Stimulated activated CD8-positive, alpha-beta memory T cell treated with anti-CD3 and anti-CD28 coated beads, Interleukin-2, amount 100 ng/mL, for 1 hour (primary cell): ENCODE measurements at places on chromosomes 13 and 19.

DNA sequence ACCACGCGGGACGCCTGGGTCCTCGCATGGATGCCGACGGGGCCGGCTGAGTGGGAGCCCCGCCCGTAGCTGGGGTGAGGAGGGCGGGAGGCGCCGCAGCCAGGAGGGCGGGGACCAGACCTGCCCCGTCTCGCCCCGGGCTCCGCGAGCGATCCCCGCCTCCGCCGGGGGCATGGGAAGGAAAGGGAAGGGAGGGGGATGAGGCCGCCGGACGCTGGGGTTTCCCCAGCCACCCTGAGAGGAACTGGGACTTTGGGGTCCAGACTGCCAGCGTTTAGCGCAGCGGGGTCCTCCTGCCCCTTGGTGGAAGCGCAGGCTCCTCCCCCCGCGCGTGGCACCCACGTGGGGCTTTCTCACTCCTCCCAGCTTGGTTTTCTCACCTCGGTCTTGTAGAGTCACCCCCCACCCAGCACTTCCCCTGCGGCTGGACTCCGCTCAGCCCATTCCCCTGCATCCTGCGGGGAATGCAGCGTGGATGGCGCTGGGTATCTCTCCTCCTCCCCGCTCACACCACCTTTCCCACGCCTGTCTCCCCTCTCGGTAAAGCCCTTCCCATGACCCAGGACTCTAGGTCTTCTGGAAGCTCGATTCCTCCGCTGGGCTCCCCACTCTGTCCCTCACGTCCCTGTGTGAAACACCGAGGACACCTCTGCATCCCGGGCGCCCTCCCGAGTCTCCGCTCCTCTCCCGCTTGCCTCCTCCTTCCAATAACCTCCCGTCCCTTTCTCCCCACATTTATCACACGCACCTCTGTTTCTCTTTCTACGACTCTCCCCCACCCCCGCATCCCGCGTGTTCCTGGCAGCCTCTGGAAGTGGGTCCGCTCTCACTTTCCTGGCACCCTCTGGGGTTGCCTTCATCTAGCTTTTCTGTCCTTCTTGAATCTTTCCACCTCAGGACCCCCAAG is 2.1 kb downstream of the TGFB1 start:
- peak; percentile 73 for DNase-seq

DNA sequence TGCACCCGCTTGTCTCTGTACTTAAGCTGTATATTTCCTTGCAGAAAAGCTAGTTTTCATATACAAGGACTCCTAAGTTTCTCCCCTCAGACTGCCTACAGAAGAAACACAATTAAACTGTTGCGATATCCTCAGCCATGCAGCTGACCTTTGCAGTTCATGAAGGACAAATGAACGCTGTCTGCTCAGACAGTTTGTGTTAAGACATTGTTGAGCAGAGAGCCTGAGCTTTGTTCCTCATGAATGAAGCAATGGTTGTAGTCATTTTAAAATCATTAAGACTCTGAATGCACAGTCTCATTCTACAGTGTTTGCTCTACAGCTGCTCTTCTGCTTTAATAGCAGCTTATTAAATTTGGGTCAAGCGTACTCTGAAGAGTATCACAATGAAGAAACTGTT is 23.2 kb upstream of the MAB21L1 start:
- DNase-seq, result no peak

- DNase-seq, result no peak
Observed at GRCh38 chr19:28322491-28322890, 890.5 kb downstream of the UQCRFS1 start.

DNA sequence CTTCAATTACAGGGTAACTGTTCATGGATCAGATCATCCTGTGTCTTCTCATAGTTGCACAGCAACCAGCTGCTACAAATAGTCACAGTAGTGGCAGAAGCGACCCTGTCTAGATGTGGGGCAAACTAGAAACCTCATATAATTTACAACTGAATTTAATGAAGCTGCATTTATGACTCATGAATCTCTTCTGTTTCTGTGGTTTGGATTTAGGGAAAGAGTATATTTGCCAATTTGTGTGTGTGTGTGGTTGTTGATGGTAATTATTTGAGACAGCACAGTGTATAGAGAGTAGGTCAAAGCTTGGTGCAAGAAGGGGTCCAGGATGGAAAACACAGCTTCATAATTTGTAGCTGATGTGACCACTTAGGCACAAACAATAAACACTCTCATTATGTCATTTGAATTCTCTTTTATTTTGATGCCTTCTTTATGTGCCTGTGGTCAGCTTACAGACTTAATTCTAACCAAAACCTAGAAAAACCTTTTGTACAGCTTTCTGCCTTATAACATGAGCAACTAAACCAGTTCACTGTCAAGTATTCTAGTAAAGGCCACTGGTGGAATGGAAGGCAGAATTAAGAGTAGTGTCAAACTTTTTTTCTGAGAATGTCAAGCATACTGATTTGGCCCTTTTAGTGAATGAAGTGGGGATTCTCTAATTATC is 218.1 kb downstream of the TBC1D4 start:
- DNase-seq, result no peak

DNA sequence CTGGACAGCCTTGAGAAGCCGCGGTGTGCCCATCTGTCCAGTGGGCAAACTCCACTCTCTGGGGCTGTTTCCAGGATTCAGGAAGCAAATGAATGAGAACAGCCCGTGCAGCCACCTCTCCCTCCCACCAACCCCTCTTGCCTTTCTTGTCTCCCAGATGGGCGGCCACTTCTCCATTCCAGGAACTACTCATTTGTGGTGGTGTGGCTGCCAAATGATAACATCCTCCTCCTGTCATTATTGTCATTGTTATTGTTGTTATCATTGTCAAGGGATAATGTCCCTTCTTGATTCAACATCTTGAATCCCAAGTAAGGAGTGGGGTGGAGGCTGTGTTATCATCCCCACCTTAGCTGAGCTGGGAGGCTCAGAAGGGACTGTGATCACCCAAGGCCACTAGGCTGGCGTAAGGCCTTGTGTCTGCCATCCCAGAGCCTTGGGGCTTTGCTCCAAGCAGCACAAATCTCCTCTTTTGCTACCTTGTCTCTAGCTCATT is 1.6 kb downstream of the DNM2 start:
- no peak for DNase-seq

GRCh38 chr13:25084096-25084495 is 11.8 kb upstream of the PABPC3 start:
- no peak for DNase-seq

GRCh38 chr19:53878776-53879139 is 3.2 kb upstream of the PRKCG start:
- DNase-seq, result no peak

DNA sequence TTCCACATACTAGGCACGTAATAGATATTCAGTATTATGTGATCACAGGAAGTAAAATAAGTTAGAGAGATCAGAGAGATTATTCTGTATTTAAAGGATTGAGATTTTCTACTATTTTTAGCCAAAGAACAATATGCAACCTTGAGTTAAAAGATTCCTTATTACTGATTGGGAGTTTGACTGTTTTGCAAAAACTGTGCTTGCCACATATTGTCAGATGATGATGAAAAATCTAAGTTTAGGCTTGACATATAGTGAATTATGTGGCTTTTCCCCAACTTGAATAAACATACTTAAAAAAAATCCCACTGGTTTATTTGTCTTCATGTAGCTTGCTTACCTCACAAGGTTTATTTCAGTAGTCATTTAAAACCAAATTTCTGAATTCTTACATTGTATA is 194.4 kb downstream of the KCNRG start:
- no peak for DNase-seq

DNA sequence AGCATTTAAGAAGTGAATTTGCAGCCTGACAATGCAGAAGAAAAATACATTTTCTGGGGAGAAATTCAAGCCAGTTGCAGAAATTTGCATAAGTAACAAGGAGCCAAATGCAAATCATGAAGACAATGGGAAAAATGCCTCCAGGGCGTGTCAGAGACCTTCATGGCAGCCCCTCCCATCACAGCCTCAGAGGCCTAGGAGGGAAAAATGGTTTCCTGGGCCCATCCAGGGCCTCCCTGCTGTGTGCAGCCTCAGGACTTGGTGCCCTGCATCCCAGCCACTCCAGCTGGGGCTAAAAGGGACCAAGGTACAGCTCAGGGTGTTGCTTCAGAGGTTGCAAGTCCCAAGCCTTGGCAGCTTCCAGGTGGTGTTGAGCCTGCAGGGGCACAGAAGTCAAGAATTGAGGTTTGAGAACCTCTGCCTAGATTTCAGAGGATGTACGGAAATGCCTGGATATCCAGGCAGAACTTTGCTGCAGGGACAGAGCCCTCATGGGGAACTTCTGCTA is 16.7 kb upstream of the ITM2B start:
- DNase-seq, result no peak

GRCh38 chr19:49692147-49692506 is 1.2 kb downstream of the CPT1C start:
- DNase-seq, result no peak

DNA sequence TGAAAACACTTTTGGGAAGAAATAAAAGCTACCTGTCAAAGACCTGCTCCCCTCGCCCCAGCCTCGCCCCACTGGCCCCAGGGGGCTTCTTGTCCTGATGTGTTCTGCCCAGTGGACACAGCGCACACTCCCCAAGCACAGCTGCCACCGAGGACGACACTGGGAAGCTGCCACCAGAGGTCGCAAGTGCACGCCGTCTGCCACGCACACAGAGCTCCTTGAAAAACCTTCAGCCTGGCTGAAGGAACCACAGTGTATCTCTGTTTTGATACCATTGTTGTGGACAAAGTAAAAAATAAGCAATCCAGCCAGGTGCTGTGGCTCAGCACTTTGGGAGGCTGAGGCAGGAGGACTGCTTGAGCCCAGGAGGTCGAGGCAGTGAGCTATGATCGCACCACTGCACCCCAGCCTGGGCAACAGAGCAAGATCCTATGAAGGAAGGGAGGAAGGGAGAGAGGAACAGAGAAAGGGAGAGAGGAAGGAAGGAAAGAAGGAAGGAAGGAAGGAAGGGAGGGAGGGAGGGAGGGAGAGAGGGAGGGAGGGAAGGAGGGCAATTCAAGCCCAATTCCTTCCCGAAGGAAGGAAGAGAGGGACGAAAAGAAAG is 57.3 kb downstream of the CEBPG start:
- peak; percentile 35 for DNase-seq

GRCh38 chr13:28531845-28532387 is 37.0 kb upstream of the FLT1 start:
- DNase-seq, result no peak

- no peak for DNase-seq
Observed at GRCh38 chr19:49862391-49863253, 4.8 kb downstream of the PNKP start.

- DNase-seq, result no peak
Observed at GRCh38 chr19:4522291-4523002, 4.2 kb upstream of the PLIN4 start.

DNA sequence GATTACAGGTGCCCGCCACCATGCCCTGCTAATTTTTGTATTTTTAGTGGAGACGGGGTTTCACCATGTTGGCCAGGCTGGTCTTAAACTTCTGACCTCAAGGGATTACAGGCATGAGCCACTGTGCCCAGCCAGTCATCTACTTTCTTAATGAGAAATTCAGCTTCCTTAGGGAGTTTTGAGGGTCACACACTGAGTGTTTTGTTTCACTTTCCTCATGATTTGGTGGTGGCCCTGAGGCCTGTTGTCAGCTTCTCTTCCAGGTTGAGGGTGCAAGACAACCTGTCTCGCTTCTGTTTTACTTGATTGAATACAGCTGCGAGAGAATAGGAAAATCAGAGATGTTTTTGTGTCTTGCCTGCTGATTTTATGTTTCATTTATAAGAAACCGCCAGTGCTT is 9.9 kb downstream of the FRY start:
- no peak for DNase-seq

DNA sequence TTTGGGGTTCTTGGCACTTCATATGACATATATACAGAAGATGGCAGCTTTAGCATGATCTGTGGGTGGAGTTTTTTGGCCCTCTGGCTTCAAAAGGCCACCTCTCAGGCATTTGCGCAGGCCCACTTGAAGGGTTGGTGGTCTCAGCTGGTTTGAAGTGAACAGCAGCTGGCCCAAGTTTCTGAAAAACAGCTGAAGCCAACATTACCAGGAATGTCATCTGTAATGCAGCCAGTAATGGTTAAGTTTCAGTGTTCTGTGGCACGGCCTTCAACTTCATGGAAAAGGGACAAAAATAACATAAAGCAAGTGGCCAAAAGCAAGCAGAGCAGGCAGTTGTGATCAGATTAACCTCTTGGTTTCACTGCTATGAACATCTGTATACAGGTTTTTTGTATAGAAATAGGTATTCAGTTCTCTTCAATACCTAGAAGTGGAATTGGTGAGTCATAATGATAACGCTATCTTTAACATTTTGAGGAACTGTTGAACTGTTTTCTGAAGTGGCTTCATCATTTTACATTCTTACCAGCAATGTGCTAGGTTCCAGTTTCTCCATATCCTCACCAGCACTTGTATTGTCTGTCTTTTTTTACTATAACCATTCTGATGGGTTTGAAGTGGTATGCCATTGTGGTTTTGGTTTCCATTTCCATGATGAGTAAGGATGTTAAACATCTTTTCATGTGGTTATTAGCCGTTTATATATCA is 245.4 kb downstream of the SHISA2 start:
- no peak for DNase-seq

GRCh38 chr13:21522130-21522529 is 63.0 kb upstream of the ZDHHC20 start:
- no peak for DNase-seq
